Chondrocyte (in vitro differentiated cells): ENCODE measurements at places on chromosomes 11 and 22.

GRCh38 chr11:70018816-70019215, 59.3 kb upstream of the ANO1 start:
- no peak for DNase-seq
- H3K4me1 ChIP-seq = peaks cover 19% of the 10 kb centered on the region
- H3K27ac ChIP-seq = no peak overlapping the region

DNA sequence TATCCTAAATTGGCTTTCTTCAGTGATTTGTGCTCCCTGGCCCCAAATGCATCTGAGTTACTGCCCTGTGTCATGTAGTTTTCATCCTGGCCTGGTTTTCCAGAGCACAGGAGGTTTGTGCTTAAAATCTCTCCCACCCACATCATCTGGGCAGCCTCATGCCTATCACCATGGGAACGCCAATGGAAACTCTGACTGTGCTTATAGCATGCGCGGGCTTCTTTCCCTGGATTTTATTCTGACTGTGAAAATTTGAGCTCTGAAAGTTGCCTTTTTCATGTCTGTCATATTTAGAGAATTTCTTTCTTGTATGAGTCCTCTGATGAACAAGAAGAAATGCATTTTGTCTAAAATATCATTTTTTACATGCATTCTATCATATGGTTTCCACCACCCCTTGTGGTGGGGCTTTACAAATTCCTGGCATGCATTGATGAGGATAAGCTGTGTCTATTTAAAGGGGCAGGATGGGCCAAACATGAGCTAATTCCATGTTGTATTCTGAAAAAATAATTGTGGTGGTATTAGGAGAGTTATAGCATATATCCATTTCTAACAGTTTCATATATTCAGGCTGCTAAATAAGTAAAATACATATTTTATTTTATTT, 55.1 kb downstream of the IRAG1 start:
- peaks cover 10% of the 10 kb centered on the region for H3K36me3 ChIP-seq
- peaks cover 44% of the 10 kb centered on the region for H3K4me1 ChIP-seq
- H3K27ac ChIP-seq = peak overlapping the region; percentile 46
- H3K27me3 ChIP-seq = no peaks in the 10 kb centered on the region
- H3K4me3 ChIP-seq = no peak overlapping the region
- DNase-seq = no peak

DNA sequence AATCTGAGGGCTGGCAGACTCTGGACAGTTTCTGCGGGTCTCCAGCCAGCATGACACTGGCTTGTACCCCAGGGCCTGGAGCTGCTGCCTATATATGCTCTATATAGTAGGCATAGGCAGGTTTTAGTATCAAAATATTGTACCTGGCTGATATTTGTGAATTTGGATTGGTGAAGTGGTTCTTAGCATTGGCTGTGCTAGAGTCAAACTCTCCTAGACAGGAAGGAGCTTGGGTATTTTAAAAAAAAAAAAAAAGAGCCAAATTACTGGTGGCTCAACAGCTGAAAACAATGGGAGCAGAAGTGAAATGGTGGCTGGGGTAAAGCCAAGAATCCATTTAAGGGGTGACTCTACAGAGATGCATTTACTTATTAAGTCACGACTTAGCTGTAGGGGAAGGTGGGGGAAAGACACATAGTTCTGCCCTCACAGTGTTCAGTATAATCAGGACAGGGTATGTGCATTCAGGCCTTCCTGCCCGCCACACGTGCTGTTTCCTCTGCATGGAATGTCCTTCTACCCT, 11.0 kb upstream of the MTFP1 start:
- peaks cover 22% of the 10 kb centered on the region for H3K36me3 ChIP-seq
- no peak overlapping the region for H3K4me3 ChIP-seq
- no peak for DNase-seq
- peaks cover 18% of the 10 kb centered on the region for H3K4me1 ChIP-seq

DNA sequence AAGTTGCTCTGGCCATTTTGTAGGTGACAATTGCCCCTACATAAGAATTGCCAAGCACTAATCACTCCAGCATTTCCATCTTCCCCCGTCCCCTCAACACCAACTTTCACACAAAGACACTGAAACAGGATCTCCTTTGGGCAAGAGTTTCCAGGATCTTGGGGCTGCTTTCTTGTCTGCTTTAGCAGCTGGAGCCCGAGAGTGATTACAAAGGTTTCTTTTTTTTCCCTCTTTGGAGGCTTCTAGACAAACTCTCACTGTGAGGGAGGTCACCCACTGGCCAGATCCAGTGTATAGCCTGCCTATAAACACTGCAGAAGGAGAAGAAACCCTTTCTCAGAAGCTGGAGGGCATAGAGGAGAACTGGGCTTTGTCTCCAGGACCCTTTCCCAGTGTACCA, 92.5 kb downstream of the APIP start:
- no peak overlapping the region for H3K27ac ChIP-seq
- no peak for DNase-seq
- no peaks in the 10 kb centered on the region for H3K27me3 ChIP-seq
- H3K36me3 ChIP-seq = peaks cover 3% of the 10 kb centered on the region

GRCh38 chr22:42335839-42336378, 65.5 kb upstream of the TCF20 start:
- H3K4me3 ChIP-seq = no peak overlapping the region
- H3K4me1 ChIP-seq = no peaks in the 10 kb centered on the region
- H3K27me3 ChIP-seq = peaks cover 10% of the 10 kb centered on the region
- H3K27ac ChIP-seq = no peak overlapping the region
- no peaks in the 10 kb centered on the region for H3K36me3 ChIP-seq
- DNase-seq = no peak

- no peak overlapping the region for H3K27ac ChIP-seq
- H3K4me1 ChIP-seq = no peaks in the 10 kb centered on the region
- H3K36me3 ChIP-seq = no peaks in the 10 kb centered on the region
- no peak overlapping the region for H3K4me3 ChIP-seq
Measured at GRCh38 chr11:119706887-119707286, 22.1 kb downstream of the NECTIN1 start.

DNA sequence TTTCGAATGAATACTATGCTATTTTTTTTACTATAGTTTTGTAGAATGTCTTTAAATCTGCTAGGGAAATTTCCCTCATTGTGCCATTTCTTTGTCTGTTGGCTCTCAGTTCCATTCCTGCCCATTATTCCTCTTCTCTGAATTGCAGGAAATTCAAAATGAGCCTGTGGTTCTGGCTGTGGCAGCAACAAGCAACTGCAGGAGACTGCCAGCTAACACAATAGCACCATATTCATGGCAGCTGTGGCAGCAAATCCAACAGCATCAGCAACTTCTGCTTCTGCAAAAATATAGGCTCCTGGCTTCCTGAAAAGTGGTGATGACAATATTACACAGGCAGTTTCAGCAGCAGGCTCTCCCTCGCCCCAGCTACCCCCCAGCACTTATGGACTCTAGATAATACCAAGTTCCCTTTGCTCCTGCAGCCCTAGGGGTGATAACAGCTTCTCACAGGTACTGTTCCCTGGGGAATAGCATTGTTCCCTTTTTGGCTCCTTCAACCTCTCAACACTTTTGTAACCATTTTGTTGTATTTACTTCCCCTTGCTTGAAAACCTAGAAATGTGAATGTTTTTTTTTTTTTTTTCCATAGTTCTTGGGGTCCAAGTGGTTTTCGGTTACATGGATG, 9.3 kb downstream of the PATE4 start:
- DNase-seq = no peak
- H3K4me1 ChIP-seq = no peaks in the 10 kb centered on the region
- peaks cover 2% of the 10 kb centered on the region for H3K27me3 ChIP-seq
- H3K4me3 ChIP-seq = no peak overlapping the region

- H3K27ac ChIP-seq = no peak overlapping the region
- H3K4me1 ChIP-seq = no peaks in the 10 kb centered on the region
- peaks cover 26% of the 10 kb centered on the region for H3K36me3 ChIP-seq
- peak; percentile 51 for DNase-seq
- H3K27me3 ChIP-seq = no peaks in the 10 kb centered on the region
- H3K4me3 ChIP-seq = no peak overlapping the region
Measured at GRCh38 chr22:23693979-23694680, 3.3 kb downstream of the RGL4 start.

DNA sequence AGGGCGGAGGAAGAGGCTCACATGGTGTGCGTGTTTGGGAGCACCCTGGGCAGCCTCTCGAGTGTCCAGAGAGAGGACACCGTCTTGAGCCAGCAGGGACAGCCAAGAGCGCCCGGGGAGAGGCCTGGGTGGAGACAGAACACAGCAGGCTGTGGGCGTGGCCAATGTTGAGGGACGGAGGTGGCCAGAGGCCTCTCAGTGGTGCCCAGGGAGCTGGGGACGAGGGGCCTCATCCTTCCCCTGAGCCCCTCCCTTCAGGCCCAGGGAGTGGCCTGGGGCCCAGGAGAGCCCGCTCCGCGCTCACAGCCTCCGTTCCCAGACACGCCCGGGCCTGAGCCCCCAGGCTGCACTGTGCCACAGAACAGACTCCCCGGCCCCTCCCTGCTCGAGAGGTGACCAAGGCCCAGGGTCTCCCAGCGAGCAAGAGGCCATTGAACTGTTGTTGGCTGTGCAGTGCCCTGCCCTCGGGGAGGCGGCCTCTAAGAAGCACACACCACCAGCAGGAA, 48.4 kb downstream of the CDKN1C start:
- no peak overlapping the region for H3K4me3 ChIP-seq
- no peaks in the 10 kb centered on the region for H3K36me3 ChIP-seq
- peaks cover 16% of the 10 kb centered on the region for H3K27me3 ChIP-seq
- no peak for DNase-seq
- no peak overlapping the region for H3K27ac ChIP-seq
- H3K4me1 ChIP-seq = peaks cover 8% of the 10 kb centered on the region

DNA sequence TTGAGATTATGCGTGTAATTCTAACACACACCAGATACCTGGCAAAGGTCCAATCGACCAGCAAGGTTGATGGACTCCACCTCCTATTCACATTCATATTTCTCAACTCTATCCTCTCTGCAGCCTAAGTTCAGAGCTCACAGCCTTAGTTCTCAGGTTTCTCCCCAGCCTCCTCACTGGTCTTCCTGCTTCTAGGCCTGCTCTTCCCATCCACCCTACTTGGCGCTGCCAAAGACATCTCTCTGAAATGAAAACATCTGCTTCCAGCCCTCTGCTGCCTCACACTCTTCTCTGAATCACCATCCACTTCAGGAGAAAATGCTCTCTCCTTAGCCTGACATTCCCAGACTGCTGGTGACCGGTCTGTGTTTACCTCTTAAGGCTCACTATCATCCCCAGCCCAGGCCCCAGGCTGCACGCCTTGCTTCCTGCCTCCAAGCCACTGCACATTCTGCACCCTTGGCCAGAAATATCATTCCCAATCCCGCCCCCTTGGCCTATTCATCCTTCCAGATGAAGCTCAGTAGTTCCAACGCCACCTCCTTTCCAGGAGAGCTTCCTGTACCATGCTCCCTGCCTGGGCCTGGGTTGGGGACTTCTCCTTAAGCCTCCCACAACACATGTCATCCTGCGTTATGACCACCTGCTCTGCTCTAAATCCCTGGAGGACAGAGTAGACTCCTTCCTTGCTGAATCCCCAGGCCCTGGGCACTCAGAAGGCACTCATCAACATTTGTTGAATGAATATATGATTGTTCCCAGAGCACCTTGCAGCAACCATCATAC, 3.5 kb downstream of the ARRB1 start:
- H3K27me3 ChIP-seq = no peaks in the 10 kb centered on the region
- no peak for DNase-seq
- no peak overlapping the region for H3K4me3 ChIP-seq
- H3K27ac ChIP-seq = peak overlapping the region; percentile 90
- peaks cover 50% of the 10 kb centered on the region for H3K4me1 ChIP-seq

DNA sequence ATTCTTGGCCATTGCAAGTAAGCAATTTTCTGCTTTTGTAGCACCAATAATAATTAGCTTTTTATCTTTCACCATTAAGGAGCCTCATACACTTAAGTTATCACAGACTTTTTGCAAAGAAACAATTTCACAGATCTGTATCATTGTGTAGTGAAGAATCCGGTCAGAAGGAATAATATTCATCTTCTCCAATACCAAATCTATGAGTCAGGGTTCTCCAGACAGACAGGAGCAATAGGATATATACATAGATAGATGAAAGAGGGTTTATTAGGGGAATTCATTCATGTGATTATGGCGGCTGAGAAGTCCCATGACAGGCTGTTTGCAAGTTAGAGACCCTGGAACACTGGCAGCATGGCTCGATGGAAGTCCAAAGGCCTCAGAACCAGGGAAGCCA, 82.9 kb upstream of the UBASH3B start:
- no peak for DNase-seq
- peaks cover 3% of the 10 kb centered on the region for H3K27me3 ChIP-seq
- peaks cover 6% of the 10 kb centered on the region for H3K4me1 ChIP-seq
- H3K36me3 ChIP-seq = no peaks in the 10 kb centered on the region
- no peak overlapping the region for H3K27ac ChIP-seq

GRCh38 chr22:46829941-46830715, 67.7 kb downstream of the TBC1D22A start:
- peak overlapping the region; percentile 39 for H3K4me3 ChIP-seq
- peaks cover 6% of the 10 kb centered on the region for H3K36me3 ChIP-seq
- H3K27me3 ChIP-seq = no peaks in the 10 kb centered on the region
- peaks cover 42% of the 10 kb centered on the region for H3K4me1 ChIP-seq
- no peak for DNase-seq

GRCh38 chr11:44257338-44258189, 52.4 kb downstream of the ALX4 start:
- H3K27ac ChIP-seq = no peak overlapping the region
- H3K4me3 ChIP-seq = no peak overlapping the region
- H3K27me3 ChIP-seq = no peaks in the 10 kb centered on the region
- H3K36me3 ChIP-seq = peaks cover 7% of the 10 kb centered on the region
- DNase-seq = no peak

- DNase-seq = no peak
- no peaks in the 10 kb centered on the region for H3K4me1 ChIP-seq
- no peaks in the 10 kb centered on the region for H3K36me3 ChIP-seq
- H3K4me3 ChIP-seq = no peak within 1 kb of the TSS
- peaks cover 45% of the 10 kb centered on the region for H3K27me3 ChIP-seq
Measured at GRCh38 chr11:13495929-13496328, at the start of gene PTH. Gene PTH (minus strand): TSS chr11:13495997. CDS start chr11:13492855, 3,142 bp downstream.

DNA sequence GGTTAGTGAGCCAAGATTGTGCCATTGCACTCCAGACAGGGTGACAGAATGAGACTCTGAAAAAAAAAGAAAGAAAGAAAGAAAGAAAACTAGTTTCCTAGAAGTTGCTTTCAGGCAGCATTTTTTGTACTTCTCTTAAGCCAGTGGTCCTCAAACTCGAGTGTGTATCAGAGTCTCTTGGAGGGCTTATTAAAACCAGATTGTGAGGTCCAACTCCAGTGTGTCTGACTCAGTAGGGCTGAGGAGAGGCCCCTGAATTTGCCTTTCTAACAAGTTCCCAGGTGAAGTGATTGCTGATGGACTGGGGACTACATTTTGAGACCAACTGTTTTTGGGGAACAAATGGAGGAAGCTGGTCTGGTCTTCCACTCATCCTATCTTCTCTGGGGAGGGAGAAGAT, 57.5 kb upstream of the VSTM5 start:
- peak overlapping the region; percentile 73 for H3K27ac ChIP-seq
- DNase-seq = no peak
- H3K36me3 ChIP-seq = peaks cover 1% of the 10 kb centered on the region
- H3K27me3 ChIP-seq = no peaks in the 10 kb centered on the region
- H3K4me1 ChIP-seq = peaks cover 44% of the 10 kb centered on the region
- no peak overlapping the region for H3K4me3 ChIP-seq

GRCh38 chr11:70577258-70577603, 178.9 kb downstream of the CTTN start:
- no peak overlapping the region for H3K27ac ChIP-seq
- peak; percentile 66 for DNase-seq
- no peaks in the 10 kb centered on the region for H3K36me3 ChIP-seq
- no peak overlapping the region for H3K4me3 ChIP-seq
- no peaks in the 10 kb centered on the region for H3K4me1 ChIP-seq
